ENCODE measurements at places on chromosomes 3 and 15.

DNA sequence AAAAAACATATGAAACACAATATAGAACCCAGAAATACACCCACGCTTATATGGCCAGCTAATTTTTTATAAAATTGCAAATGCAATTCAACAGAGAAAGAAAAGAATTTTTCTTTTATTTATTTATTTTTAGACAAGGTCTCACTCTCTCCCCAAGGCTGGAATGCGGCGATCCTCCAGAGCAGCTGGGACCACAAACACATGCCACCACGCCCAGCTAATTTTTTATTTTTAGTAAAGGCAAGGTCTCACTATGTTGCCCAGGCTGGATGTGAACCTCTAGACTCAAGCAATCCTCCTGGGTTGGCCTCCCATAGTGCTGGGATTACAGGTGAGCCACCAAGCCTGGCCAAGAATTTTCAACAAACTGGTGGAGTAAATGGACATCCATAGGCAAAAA, 117.9 kb downstream of the SCAPER start:
- DNase-seq: no peak

DNA sequence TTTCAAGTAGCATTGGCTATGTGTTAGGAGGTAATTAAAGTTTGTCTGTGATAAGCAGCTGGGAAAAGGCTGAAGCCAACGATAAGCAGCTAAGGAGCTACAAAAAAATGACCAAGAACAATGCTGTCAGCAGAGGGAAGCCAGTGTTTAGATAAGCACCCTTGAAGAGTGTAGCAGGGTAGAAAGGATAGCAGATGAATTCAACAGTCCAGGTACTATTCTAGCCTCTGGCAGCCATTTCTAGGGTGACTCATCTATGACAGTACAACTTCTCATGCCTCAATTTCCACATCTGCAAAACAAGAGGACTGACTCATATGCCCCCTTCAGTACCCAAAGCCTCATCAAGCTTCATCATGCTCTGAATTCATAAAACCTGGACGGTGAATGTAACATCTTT, 617.6 kb upstream of the UBE2E2 start:
- DNase-seq: no peak

GRCh38 chr3:161560008-161560637, 63.5 kb downstream of the OTOL1 start:
- DNase-seq: no peak

DNA sequence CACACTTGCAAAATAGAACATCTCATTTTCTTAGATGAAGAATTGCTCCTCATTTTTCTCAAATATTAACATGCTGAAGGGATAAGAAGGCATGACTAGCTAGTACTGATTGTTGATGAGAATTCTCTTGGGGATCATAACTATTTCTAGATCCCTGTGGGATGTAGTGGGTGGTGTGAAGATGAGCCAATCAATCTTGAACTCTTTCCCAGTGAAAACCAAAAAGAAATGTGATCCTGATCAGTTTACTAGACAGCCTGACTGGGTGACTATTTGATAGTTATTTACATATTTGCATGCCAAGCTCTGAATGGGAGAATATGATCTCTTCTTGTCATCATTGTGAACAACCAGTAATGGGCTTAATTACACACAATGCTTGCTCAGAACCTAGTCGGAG, 63.7 kb downstream of the ZIC1 start:
- no peak for DNase-seq

DNA sequence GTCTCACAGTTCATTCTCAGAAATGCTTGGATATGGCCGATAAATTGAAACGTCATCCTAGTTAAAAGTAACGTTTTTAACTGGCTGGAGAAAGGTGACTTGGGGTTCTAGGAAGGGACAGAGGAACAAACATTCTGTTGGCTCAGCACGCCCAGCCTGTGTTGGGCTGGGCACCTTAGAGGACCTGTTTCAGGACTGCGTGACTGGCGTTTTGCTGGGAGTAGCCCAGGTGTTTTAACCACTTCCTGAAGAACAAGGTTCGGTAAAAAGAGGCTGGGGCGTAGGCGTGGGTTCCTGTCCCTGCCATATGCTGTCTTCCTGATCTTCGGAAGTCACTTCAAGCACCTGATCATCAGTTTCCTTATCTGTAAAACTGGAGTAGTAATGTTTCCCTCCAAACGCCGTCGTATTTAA, 1.1 kb upstream of the TLNRD1 start:
- peak; percentile 26 for DNase-seq

GRCh38 chr3:15796331-15796730, 1.4 kb downstream of the ANKRD28 start:
- DNase-seq: no peak

DNA sequence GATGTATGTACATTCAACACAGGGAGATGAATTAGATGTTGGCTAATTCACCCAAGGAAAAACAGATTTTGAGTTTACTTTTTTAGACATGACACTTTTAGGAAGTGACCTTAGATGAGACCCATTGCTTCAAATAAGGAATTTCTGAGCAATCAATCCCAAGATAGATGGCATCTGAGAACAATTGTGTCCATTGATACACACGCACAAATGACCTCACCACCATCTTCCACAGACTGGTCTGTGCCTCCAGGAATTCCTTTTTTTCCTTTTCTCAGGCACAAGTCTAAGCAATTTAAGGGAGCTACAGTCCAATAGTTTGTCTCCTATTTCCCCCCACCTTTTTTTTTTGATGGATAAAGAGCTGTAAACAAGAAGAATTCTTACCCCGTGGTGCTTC, 265.3 kb downstream of the TBL1XR1 start:
- DNase-seq: no peak

GRCh38 chr3:64067506-64068346, 44.4 kb upstream of the PSMD6 start:
- DNase-seq: no peak

DNA sequence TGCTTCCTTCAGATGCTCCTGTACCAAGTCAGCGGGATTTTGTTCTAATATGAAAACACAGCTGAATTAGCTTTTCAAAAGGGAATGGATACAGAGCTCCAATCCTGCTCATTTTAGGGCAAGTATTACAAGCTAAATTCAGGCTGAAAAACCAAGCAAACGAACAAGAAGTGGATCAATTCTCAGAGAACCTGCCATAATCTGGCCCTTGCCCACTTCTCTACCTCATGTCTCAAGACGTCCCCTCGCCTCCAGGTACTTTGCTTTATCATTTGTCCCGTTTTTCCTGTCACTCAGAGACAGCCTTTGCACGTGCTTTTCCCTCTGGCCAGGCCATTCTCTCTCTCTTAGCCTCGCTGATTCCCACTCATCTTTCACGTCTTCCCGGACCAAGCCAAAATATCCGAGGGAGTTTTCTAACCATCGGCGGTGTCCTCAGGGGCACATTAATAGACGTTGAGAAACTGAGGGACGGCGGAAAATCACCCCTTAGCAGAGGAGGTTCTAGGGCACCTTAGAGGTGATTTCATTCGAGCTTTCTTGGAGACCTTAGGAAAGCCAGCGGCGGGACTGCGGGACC, 654 bp downstream of the SUSD5 start:
- DNase-seq: no peak

DNA sequence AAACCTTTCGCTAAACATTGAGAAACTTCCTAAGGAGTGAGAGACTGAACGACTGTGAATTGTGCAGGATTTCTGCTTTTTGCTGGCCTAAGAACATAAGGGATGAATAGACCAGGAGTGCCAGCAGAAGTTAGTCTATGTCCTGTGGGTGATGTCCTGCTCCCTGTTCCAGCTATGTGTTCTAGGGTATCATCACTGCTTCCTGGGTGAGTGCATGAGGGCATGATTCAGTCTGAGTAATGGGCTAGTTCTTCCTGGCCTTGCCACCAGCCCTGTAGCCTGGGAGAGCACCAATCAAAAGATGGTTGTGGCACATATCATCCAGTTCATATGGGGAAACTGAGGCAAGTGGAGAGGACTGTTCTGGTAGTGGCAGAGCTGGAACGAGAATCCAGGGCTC, 153.9 kb upstream of the TPM1 start:
- DNase-seq: no peak

DNA sequence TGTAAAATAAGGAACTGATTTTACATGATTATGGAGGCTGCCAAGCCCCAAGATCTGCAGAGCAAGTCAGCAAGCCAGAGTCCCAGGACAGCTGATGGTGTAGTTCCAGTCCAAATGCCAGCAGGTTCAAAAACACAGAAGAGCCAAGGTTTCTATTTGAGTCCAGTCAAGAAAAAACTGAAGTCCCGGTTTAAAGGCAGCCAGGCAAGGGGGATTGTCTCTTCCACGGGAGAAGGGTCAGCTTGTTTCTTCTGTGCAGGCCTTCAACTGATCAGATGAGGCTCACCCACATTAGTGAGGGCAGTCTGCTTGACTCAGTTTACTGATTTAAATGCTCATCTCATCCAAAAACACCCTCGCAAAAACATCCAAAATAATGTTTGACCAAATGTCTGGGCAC, 246.2 kb downstream of the PLCL2 start:
- DNase-seq: no peak

DNA sequence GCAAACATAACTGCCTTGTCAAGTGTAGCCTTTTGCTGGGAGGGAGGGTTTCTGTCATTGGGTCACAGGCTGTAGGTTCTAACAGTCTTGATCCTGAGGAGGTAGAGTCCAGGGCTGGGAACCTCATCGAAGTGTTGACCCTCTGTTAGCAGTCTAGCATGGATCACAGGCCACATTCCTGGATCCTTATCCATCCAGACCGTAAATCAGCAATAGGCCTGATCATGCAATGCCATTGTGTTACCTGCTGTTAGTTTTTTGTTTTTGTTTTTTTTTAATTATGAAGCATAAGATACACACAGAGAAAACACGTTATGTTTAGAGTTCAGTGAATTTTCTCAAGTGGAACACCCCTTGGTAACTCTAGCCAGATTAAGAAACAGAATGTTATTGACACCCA, 282.0 kb upstream of the TPM1 start:
- no peak for DNase-seq

DNA sequence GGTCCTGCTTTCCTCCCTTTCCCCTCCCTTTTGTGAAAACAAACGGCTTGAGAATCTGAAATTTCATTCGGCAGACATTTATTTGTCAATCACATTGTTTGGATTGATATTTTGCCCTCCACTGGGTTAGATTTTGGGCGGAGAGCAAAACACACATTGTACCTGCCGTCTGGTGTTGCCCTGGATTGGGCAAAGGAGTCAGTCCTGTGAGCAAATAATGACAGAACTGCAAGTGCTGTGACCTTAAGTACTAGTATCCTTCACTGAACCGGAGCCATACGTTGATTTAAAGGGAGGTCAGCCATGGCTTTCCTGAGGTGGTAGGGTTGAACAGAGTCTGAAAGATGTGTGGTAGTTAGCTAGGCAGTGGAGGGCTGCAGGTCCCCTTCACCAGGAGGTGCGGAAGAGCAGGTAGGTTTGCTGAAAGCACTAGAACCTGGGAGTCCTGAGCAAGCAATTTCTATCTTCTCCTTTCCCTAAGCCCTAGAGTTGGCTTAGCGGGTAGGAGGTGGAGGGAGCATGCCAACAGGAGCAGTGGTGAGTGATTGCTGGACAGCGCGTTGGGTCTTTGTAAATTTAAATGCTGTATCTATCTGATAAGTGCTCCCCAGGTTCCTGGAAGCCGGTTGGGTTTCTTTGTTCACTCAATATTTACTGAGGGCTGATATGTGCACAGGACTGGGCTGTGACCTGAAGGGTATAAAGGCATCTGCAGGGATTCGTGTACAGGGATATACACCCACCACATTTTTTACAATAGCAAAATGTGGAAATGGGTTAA, 2.0 kb downstream of the PDIA5 start:
- no peak for DNase-seq

GRCh38 chr3:45537970-45538640, 56.4 kb upstream of the LIMD1 start:
- no peak for DNase-seq

- DNase-seq: no peak
Observed at GRCh38 chr3:171480526-171480925, 20.3 kb upstream of the TNIK start.

DNA sequence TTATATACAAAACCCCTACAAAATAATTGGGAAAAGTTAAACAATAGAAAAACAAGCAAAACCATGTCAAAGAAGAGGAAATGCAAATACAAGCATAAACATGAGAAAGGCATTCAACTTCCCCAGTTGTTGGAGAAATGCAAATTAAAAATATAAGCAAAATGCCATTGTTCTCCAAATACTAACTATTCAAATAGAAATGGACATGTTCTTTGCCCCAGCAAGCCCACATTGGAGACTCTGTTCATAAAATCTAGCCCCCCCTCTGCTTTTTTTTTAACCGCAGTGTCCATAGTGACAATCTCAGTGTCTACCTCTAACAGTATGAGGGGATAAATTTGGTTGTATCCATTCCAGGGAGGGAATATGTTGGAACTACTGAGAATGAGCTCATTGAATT, 59.7 kb upstream of the LCTL start:
- no peak for DNase-seq
